ENCODE measurements at places on chromosomes 11 and 22.

DNA sequence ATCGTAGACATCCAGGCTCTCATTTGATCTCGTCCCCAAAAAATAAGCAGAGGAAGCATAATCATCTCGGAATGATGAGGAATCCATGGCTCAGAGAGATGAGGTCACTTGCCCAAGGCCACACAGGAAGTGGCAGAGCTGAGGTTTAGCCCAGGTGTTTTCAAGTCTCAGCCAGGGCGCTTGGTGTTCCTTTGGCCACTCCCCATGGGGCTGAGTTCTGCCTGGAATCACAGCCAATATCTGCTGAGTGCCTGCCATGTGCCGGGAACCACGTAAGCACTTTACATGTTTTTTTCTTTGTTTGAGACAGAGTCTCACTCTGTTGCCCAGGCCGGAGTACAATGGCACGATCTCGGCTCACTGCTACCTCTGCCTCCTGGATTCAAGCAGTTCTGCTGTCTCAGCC is 29.5 kb upstream of the MYH9 start:
- DNase-seq, result no peak

- DNase-seq, result no peak
Measured at GRCh38 chr11:111624608-111625007, 22.4 kb downstream of the SIK2 start.

DNA sequence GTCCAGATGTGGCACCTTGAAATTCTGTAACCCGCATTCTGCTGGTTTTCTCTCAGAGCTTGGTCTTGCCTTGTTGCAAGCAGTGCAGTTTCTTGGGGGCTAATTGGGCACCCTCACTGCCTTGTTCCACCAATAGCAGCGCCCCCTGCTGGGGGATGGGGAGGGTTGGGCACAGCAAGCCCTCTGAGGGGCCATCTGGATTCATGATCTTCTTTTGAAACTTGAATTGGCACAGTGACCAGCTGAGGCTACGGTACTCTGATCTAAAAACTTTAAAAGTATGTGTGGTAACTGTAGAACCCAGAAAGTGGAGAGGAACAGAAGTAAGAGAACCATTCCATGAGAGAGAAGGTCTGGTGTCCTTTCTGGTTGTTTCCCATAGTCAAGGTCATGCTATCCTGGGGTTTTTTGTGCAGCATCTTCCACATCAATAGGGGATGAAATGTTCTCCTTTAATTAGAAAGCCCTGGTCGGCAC is 64.2 kb downstream of the MED15 start:
- no peak for DNase-seq

GRCh38 chr11:115084231-115084630 is 405.9 kb downstream of the NXPE2 start:
- no peak for DNase-seq

GRCh38 chr22:29593923-29594322 is 9.5 kb upstream of the NF2 start:
- DNase-seq, result no peak
